ENCODE measurements at places on chromosomes 2 and 18.

DNA sequence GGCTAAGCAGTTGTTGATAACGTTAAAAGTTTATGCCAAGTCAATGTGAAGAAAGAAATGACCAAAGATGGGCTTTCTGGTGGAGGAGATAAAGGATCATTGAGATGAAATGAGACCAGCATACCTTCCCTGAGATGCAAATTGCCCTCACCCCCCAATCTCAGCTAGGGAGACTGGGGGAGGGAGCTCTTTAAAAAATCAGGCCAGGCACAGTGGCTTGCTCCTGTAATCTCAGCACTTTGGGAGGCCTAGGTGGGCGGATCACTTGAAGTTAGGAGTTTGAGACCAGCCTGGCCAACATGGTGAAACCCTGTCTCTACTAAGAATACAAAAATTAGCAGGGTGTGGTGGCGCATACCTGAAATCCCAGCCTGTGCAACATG lies 30.9 kb upstream of the KCMF1 start:
- DNase-seq, result no peak

DNA sequence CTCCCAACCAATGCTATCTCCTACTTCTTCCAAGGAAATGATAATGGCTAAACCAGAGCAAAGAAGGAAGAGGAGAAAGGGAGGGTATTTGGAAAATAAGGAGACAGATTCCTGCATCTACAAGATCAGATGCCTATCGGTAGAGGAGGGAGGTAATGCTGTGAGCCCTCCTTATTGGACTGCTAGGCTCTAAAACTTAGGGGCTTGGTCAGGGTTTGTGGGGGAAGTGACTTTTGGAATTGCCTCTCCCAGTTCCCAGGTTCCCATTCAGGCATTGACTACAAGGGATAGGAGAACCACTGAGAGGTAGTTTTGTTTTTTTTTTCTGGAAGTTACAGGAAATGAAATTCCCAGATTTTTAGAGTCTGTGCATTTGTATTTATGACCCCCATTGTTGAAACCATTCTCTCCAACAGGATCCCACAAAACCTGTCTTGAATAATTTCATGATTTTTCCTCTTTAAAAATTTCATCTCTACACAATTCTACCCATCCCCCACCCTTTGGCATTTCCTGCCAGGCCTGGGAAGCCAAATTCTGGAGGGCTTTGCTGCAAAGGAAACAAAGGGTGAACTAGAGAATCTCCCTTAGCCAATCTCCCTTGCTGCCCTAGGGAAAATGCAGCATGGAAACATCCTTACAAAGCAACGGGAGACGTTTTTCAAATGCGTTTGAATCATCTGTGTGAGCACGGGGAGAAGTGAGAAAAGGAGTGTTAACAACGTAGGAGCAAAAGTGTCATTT lies 282.1 kb upstream of the EPAS1 start:
- no peak for DNase-seq

DNA sequence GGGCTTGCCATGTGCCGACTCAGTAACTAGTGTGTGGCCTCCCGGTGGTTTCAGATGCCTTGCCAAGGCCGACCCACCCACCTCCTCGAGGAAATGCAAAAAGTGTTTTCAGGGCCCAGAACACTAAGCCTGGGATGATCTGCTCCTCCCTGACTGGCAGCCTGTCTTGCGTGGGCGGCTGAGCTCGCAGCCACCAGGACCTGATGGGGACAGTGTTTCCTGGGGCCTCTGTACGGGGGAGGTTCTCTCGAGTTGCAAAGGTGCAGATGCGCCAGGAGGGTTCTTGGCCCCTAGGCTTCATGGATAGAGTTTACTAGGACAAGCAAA lies 85.2 kb downstream of the GLI2 start:
- no peak for DNase-seq

DNA sequence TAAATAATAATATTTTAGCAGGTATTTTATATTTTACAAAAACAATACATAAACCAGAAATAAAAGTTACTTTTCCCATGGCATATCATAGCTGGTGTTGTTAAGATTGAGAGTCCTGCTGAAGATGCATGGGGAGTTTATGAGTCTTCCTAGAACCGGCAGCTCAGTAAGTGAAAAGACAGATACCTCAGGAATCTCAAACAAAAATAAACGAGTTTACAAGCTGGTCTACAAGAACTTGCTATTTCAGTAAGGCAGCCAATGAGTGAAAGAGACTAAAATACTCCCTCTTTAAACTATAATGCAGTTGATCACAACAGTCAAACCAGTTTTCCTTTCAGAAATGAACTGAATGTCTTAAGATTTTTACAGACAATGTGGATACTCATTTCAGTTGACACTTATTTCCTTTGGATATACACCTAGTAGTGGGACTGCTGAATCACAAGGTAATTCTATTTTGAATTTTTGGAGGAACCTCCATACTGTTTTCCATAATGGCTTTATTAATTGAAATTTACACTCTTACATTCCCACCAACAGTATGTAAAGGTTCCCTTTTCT lies 8.9 kb downstream of the GAREM1 start:
- no peak for DNase-seq

- DNase-seq, result no peak
Measured at GRCh38 chr2:9617749-9618148, 13.0 kb downstream of the YWHAQ start.
